Astrocyte of the hippocampus (primary cell): ENCODE measurements at places on chromosomes 1 and 21.

DNA sequence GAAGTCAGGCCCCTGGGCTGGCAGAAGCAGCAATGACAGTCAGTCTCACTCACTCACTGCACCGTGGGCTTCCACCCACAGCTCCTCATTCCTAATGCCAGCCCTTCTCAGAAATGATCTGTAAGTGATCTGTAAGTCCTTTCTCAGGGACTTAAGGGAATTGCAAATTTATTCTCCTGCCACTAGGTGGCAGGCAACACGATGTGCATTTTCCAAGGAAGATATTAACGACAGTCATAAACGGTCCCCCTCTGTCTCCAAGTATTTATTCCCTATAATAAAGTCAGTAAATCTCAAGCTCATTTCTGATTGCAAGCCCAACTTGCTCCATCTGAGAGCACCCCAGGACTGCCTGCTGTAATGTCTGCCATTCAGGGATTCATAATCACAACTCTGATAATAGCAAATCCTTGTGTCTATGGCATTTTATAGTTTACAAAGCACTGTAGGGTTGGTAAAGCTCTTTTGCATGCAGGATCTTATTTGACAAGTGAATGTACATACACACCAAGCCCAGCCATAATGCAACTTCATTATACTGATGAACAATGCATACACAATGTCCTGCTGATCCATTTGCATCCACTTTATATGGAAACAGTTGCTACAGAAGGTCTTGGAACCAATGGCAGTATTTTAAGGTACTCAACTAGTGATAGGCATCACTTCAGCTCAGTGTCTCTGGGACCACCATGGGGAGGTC, 380.5 kb upstream of the CAMK1G start:
- DNase-seq, result peak; percentile 71

DNA sequence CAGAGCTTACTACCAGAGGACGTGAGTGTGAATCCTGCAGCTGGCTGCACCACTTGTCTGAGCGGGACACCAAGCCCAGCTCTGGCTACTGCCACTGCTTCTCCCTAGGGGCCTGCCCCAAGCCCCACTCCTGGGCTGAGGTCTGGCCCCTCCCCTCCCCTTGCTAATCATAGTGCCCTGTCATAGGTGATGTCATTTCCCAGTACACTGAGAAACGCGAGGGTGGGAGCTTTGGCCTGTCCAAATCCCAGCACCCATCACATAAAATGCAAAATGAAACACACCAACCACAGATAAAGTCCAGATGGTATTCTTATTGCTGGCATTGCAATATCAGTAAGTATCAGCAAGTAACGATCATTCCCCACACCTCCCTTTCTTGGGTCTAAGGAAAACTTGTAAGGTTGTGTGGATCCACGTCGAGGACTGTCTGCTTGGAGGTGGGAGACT, 77.7 kb downstream of the TOMM20 start:
- peak; percentile 37 for DNase-seq

DNA sequence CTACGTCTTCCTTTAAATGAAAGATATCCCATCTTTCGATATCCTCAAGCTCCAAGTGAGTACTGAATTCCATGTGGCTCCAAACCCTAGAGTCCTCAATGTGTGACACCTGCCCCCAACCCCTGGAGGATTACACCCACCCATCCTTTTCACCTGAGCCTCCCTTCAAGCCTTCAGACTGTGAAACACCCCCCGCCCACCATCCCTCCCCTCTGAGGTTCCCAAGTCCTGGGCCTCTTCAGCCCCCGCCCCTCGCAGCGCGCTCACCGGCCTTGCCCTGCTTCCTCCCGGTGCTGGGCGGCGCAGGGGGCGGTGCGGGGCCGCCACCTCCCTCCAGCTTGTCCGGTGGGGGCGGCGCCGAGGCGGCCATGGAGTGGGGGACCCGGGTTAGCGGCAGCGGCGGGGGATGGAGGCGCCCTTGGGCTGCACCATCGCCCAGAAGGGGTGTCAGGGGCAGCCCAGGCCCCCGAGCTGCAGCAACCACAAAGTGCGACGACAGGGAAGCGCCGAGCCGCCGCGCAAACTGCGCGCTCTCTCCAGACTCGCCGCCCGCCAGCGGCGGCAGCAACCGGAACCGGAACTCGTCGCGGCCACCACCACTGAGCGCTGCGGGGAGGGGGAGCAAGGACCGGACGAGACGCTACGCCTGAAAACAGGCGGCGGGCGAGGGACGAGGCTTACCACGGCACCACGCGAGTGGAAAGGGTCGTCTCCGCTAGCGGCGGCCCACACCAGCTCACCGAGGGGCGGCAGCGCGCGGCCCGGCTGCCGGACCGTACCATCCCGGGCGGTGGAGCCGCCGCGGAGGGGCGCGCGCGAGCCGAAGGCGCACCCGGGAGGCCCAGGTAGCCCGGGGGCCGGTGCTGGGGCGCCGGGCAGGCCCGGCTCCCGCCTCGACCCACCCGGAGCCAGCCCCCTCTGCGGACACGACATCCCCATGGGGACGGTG, at the start of gene PYGO2:
Gene PYGO2 (minus strand): TSS at position 576 of the 949 bp plus-strand sequence. CDS start 206 bp downstream, at position 370.
- peak; percentile 92 for DNase-seq

DNA sequence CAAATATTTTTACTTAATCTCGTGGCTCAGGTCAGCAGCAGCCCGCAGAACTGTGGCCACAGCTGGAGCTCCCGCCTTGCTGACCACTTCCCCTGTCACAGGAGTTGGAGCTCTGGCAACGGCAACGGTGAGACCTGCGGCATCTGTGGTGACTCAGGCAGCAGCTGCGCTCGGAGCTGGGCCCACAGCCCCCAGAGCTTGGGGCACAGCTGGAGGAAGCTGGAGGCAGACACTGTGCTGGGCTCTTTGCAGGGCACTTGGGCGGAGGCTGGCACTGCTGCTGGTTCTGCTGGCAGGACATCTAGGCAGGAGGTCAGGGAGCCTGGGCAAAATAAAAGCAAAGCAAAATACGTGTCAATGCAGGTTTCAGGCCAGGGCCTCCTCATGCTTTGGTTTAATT, at the start of gene LCE3A:
Gene LCE3A (minus strand): TSS at position 301 of the 400 bp plus-strand sequence. CDS start 0 bp downstream, at position 301.
- DNase-seq, result no peak

DNA sequence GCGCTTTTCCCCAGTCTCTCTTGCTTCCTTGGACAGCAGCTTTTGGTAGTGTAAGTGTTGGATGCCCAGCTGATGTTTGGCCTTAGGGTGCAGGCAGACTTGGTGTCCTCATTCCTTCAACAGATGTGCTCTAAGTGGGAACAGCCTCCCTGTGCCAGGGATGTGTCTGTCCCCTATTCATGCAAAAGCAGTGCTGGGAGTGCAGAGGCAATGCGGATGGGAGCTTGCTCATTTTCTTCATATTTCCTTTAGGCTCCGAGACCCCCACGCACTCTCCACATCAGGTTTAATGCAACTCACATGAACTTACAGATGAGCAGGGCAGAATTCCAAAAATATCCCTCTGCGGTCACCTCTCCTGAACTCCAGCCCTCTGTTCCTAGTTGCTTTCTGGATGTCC, 96.1 kb downstream of the IER5 start:
- DNase-seq, result no peak

GRCh38 chr1:171366085-171366484, 52.1 kb downstream of the FMO4 start:
- DNase-seq, result no peak

DNA sequence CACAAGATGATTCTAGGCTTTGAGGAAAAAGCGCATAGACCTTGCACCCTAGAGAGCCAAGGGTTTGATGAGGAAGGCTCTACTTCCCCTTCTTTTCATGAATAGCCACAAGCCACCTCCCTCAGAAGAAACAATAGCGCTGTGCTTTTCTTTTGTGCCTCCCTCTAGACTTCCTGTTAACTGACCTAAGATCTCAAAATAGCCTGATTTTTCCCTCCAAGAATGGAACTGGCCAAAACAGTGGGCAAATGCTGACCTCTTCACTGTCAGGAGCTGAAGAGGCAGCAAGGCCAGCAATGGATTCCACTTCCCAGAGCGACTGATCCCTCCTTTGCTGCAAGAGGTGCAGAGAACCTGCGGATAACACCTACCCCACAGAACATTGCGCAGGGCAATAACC, 362.8 kb downstream of the KCNH1 start:
- DNase-seq, result no peak
